ENCODE measurements at places on chromosomes 2 and 18. TPM values are rescaled to one million over a fixed set of nuclear protein-coding genes. Genes with fewer than 3 reads are reported as not detected.

Gene VWA3B
- 0.09 TPM for total RNA-seq

Gene TSPYL6
- total RNA-seq: not detected

Gene KIAA2012
- total RNA-seq: under 0.01 TPM

Gene SMYD1
- total RNA-seq: not detected

Gene KCNIP3
- 0.57 TPM for total RNA-seq

Gene SLC9A4
- total RNA-seq: under 0.01 TPM

Gene MC4R
- not detected for total RNA-seq

Gene ZRANB3
- total RNA-seq: 7.6 TPM

Gene C1QL2
- not detected for total RNA-seq

Gene ZSWIM2
- total RNA-seq: 0.09 TPM

Gene BOLL
- not detected for total RNA-seq

Gene ABCB6
- total RNA-seq: 67.8 TPM

Gene LONRF2
- total RNA-seq: 0.28 TPM

Gene GLS
- 332 TPM for total RNA-seq

Gene TBR1
- not detected for total RNA-seq

All from smooth muscle cell of bladder (primary cell).